ENCODE measurements at places on chromosomes 1 and 21.

DNA sequence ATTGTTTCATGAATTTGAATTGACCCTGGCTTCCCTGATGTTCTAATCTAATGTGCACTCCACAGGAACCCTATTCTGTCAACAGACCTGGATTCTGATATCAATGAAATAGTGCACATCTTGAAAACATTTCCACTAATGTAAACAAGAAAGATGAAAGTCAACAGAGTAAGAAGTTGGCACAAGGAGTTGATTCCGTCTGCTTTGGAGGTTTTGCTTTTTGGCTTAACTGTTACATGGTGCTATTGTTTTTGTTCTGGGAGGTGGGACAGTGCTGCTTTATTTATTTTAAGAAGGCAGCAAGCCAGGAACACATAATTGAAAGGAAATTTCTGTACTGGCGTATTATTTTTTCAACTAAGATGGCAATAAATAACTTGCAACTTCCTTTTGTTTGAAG, 73.3 kb downstream of the LEPR start:
- no peak for DNase-seq

DNA sequence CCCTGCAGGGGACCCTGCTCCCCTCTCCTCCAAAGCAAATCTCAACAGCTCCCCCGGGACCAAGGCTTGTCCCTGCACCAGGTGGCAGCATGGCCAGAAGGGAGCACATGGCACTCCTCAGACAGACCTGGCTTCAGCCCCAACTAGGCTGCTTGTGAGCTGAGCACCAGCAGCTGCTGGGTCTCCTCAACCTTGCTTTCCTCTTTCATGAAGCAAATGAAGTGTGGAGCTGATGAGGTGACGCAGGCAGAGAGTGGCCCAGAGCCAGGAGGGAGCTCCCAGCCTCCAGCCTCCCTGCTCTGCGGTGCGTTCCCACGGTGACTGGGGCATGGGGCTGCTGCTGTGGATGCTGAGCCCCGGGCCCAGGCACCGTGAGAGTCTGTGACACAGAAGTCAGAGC, 34.0 kb downstream of the MEGF6 start:
- no peak for DNase-seq

- DNase-seq: no peak
Observed at GRCh38 chr1:178172939-178173338, 79.0 kb downstream of the RASAL2 start.

GRCh38 chr1:30659702-30660101, 63.7 kb downstream of the MATN1 start:
- DNase-seq: no peak

- no peak for DNase-seq
Observed at GRCh38 chr1:21725748-21726392, 56.7 kb upstream of the RAP1GAP start.

DNA sequence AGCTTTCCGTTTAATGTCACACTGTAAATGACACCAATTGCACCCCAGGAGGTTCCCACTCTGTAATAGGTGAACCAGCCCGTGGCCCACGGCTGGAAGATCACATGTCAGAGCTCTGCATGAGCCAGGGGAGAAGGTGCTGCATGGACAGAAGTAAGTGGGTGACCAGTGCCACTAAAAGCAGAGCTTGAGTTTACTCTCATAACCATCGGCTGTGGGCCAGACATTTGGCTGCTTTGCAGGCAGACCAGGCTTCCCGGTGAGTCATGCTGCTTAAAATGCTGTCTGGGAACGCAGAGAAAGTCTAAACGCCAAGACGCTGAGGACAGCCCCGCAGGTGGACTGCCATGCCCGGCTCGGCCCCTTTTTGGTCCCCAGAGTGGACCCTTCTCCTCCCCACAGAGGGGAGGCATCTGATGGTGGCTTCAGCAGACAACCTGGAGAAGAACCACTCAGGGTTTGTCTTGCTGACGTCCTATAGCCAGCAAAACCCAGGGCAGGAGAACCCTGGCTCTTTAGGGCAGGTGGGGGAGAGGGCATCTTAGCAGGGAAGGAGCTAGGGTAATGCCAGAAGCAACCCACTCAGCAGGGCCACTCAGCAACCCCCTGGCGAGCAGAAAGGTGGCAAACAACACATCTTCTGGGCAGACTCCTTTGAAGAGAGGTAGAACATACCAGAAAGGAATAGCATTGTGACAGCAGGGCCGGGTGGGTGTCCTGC, 7.3 kb downstream of the KIAA2013 start:
- DNase-seq: no peak

GRCh38 chr1:20237646-20238045, 51.3 kb upstream of the PLA2G2C start:
- DNase-seq: no peak

- DNase-seq: no peak
Observed at GRCh38 chr21:45022348-45022675, 52.1 kb upstream of the ADARB1 start.

- no peak for DNase-seq
Observed at GRCh38 chr21:14120091-14120734, 90.5 kb downstream of the LIPI start.

DNA sequence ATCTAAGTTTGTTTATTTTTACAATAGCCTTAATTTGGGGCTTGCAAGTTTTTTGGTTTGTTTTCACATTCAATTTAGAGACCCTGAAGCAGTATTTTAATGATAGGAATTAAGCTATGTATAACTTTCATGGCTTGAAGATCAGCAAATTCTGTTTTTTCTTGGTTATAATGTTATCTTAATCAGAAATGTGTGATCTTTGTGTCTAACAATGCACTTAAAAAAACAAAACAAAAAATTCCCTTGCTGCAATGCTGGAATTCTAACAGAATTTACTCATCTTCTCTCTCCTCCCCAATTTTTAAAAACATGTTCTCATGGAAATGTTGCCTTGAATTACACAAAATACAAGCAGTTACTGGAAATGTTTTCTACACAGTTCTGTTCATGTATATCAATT, 113.1 kb downstream of the OLFML2B start:
- DNase-seq: no peak

- DNase-seq: no peak
Observed at GRCh38 chr1:200437556-200438203, 27.8 kb upstream of the ZNF281 start.

- DNase-seq: no peak
Observed at GRCh38 chr1:224266105-224266914, 63.7 kb downstream of the NVL start.

DNA sequence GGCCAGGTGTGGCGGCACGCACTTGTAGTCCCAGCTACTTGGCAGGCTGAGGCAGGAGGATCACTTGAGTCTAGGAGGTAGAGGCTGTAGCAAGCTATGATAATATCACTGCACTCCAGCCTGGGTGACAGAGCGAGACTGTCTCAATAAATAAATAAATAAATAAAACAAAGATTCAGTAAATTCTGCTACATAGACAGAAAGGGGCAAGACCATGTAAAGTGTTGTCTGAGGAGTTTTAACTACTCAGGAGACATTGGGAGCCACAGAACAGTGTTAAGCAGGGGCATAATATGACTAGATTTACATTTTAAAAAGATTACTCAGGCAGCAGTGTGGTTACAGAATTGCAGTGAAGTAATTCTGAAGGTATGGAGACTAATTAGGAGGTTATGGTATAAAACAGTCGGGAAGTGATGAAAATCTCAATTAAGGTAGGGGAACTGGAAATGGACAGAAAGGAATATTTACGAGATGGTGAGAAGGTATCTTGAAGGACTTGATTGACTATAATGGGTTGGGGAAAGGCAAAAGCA, 94.7 kb downstream of the ATP1B1 start:
- DNase-seq: no peak

GRCh38 chr1:54464477-54465146, 58.4 kb upstream of the SSBP3 start:
- peak; percentile 23 for DNase-seq
